Dermis blood vessel endothelial cell (primary cell): ENCODE measurements at places on chromosomes 6 and 20. TPM values are rescaled to one million over a fixed set of nuclear protein-coding genes. Genes with fewer than 3 reads are reported as not detected.

Gene SGK2
- 0.23 and 0.34 TPM in 2 replicates for total RNA-seq

Gene TRIM31
- not detected in 2 replicates for total RNA-seq

Gene PSORS1C1
- total RNA-seq = 0.17 and 4.7 TPM in 2 replicates

Gene ZBTB12
- total RNA-seq = 3.6 and 4.9 TPM in 2 replicates

Gene BMP5
- total RNA-seq = not detected in 2 replicates

Gene HSPA1L
- 0.51 and 0.85 TPM in 2 replicates for total RNA-seq

Gene TFB1M
- 11.9 and 15.6 TPM in 2 replicates for total RNA-seq

Gene TRIM40
- total RNA-seq = not detected in 2 replicates

Gene RIPOR2
- under 0.01 TPM in 1 of 2 replicates, not detected in the other for total RNA-seq

Gene INSM1
- total RNA-seq = not detected in 2 replicates

Gene KCNS1
- total RNA-seq = 0.33 and 0.68 TPM in 2 replicates

- DNase-seq = no peak
Observed at GRCh38 chr6:10420546-10421157, 5.8 kb upstream of the TFAP2A start.

- no peak for DNase-seq
Observed at GRCh38 chr6:84172574-84172973, 54.9 kb downstream of the CEP162 start.

DNA sequence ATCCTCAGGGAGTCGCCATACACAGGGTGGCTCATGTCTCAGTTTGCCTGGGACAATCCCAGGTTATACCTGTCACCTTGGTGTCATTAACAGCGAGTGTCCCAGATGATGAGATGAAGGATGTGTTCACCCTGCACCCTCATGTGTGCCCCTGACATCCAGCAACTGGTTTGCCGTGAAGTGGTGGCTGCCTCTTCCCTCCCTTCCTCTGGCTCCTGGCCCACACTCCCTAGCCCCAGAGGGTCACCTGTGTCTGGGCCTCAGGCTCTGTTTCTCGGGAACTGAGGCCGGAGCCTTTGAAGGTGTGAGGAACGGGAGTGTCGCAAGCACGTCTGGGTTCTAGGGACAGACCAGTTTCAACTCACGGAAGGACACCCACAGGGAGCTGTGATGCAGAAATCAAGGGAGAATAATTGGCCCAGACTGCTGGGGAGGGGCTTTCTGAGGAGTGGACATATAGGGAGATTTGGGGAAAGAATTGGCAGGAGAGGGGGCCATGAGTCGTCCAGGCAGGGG lies 35.8 kb upstream of the PHACTR3 start:
- DNase-seq = no peak

DNA sequence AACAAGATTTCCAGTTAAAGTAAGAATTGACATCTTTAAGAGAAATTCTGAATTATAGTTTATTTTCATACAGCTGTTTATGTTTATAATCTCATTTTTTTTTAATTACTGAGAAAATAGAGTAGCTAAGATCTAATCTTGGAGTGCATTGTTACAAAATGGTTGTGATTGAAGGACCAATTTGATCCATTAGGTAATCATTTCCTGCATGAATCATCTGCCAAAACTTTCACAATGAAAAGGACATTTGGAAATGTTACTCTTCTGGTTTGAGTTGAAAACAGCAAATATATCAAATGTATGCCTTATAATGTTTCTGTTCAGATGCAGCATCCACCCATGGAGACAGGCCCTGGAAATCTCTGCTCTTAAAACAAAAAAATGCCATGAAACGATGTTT lies 19.0 kb downstream of the TUBB2A start:
- peak; percentile 67 for DNase-seq

DNA sequence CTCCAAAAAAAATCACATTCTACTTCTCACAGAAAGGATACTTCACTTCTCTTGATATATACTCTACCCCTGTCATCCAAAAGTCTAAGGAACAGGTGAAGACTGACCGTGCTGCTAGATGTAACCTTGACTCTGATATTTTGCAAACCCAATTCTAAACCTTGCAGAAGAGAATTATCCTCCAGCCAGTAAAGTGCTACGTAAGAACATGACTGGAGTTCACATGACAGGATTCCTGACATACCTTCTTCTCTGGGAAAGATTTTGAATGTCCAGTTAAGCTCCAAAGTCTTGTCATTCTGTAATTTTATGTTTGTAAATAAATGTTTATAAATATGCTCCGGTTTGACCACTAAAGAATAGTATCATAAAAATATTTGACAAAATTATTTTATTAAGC lies 35.8 kb downstream of the BTBD9 start:
- no peak for DNase-seq

DNA sequence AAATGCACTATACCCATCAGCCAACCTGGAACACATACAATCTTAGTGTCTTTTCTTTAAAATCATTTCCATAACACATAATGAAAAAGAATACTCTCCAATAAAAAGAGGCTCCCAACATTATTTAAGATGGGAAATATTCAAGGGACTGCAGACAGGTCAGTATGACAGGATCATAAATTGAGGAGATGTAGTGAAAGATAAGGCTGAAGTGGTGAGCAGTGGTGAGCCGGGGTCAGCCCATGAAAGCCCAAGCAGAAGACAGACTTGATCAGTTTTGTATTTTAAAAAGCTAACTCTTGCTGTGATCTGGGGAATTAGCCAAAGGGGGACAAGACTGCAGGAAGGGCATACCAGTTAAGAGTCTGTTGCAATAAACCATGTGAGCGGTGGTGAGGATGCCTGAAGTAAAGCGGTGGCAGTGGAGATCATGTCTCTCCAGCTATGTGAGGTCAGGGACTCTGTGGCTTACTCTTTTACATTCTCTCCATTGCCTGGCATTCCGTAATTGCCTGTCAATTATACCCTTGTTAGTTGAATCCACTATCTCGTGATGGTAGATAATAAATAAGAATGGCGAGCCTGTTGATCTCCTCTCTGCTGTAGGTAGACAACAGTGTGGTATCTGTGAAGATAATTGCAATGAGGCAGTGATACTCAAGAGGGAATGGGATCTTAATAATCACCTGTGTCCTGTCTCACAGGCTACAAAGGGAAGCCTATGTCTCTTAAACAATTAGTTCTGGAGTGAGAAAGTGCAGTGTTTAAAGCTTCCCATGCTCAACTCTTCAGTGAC lies 97.4 kb downstream of the FILIP1 start:
- no peak for DNase-seq

DNA sequence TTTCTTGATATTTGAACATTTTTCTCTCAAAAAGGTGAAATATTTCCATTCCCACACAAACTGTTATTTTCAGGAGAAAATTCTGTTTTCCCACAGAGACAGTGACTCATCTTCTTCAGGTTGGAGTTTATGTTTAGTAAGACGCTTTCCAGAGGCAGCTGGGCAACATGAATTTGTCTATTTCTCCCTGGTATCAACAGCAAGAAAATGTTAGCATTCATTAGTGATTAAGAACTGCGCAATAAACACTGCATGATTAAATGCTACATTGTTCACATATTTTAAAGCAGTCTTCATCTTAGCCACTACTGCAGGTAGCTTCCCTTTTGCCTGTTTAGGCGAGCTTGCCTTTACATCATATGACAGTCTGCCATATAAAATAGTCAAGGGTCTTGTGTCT lies 295.7 kb downstream of the C6orf118 start:
- no peak for DNase-seq

DNA sequence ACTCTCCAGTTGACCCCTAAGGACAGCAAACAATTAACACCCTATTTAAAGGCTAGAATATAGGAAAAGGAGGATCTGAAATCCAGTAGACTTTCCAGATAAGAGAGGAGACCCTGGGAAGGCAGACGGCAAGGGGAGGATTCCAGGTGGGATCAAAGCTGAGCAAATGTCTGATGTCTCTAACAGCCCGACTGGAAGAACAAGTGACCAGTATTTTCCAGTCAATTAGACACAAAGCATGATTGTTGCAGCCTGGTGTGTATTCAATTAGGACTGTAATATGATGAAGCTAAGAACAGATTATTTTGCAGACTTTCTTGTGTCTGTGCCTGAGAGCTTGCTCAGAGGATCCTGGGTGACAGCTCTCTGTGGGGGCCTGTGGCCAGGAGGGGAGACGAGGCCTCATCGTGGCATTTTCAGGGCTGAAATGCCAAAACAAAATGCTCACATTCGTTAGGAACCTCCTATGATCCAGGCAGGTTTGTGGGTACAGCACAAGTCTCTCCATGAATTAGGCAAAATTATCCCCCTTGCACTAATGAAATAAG lies 471.8 kb upstream of the AGPAT4 start:
- no peak for DNase-seq

- DNase-seq = no peak
Observed at GRCh38 chr6:33254591-33254990, 17.1 kb downstream of the VPS52 start.

GRCh38 chr6:30572148-30572547 lies 906 bp downstream of the ABCF1 start:
- no peak for DNase-seq

GRCh38 chr20:39738651-39739050 lies 776.5 kb downstream of the DHX35 start:
- no peak for DNase-seq

GRCh38 chr6:48136856-48137255 lies 25.9 kb upstream of the PTCHD4 start:
- no peak for DNase-seq

DNA sequence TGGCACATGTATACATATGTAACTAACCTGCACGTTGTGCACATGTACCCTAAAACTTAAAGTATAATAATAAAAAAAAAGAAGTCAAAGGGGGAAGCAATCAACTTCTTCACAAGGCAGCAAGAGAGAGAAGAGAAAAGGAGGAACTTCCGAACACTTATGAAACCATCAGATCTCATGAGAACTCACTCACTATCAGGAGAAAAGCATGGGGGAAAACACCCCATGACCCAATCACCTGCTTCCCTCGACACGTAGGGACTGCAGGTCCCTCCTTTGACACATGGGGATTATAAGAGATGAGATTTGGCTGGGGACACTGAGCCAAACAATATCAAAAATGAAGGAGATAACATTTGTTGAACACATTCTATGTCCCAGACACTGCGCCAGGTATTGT lies 94.8 kb upstream of the PHACTR1 start:
- no peak for DNase-seq

- DNase-seq = no peak
Observed at GRCh38 chr20:39282619-39283092, 320.5 kb downstream of the DHX35 start.

DNA sequence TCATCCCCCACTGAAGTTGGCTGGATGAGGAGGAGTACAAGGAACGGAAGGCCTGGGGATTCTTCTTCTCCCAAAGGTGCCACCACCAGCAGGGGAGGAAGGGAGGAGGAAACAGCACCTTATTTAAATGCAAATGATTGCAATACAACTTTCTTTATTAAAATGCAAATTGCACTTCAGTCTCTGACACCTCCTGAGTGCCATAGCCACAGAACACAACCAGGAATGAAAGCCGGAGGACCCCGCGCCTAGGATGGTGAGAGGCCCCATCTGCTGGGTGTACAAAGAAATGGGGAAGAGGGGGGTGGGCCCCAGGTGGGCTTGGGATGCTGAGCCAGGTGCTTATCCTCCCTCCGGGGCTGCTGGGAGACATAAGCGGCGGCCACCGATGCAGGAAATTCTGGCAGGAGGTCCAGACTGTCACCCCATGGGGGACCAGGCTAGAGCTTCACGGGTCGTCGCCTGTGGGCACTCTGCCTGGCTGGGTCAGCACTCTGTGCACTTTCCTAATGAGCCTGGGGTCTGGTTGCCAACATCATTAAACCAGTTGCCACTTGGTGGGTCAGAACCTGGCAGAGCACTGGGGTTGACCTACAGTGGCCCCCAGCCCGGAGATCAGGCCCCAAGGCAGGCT lies 154.2 kb upstream of the MLN start:
- DNase-seq = no peak

DNA sequence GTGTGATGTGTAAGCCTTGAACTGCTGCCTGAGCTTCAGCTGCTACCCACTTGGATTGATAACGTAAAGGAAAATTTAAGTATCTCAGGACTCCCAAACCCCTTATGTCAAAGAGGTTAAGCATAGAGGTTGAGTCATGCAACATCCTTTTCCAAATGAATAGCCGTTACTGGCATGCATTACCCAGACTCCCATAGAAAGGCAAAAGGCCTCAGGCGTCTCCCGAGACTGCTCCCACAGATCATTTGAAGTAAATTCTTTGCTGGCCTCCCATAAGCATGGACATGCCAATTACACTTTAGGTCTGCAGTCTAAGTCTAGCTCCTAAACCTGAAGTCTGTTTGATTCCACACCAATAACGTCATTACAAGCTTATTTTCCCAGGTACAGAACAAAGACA lies 14.7 kb downstream of the IPCEF1 start:
- peak; percentile 13 for DNase-seq

- no peak for DNase-seq
Observed at GRCh38 chr6:131367206-131367873, 205.7 kb upstream of the ARG1 start.

DNA sequence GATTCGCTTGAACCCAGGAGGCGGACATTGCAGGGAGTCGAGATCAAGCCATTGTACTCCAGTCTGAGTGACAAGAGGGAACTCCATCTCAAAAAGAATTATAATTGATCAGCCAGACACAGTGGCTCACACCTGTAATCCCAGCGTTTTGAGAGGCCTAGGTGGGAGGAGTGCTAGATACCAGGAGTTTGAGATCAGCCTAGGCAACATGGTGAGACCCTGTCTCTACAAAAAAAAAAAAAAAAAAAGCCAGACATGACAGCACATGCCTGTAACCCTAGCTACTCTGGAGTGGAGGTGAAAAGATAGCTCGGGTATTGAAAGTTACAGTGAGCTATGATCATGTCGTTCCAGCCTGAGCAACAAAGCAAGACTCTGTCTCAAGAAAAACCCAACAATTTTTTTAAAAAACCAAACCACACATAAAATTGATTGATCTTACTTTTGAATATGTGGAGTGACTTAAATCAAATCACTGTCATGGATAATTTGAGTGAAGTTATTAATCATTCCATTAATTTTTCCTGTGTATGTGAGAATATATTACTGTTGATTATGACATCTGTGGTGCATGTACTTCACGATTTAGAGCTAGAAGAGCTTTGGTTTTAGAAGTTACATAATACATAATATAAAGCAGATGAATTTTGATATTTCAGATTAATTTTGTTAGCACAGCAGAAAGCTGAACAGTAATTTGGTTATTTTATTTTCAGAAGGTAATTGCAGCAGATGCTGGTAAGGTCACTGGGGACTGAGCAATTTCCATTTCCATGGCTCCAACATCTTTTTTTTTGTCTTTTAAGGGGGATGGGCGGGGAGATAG lies 34.4 kb downstream of the NCOA7 start:
- no peak for DNase-seq

GRCh38 chr20:4358552-4358951 lies 343.2 kb upstream of the RNF24 start:
- no peak for DNase-seq

- no peak for DNase-seq
Observed at GRCh38 chr20:24963672-24964505, 14.8 kb downstream of the CST7 start.

DNA sequence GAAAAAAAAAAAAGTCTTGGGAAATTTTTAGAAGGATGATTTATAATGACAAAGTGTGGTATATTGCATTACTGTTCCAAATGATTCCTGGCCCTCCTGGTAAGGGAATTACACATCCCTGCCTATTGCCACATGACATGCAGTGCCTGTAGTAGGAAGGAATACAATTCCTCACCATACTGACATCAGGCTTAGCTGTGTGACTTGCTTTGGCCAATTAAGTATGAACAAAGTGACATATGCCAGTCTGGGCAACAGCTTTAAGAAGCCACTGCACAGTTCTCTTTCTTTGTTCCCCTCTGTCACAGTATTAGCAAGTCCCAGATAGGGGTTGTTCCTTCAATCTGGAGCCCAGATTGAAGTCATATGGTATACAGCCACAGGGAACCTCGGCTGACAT lies 100.5 kb downstream of the KIF13A start:
- DNase-seq = no peak

- no peak for DNase-seq
Observed at GRCh38 chr6:108710551-108710950, 137.7 kb upstream of the ARMC2 start.
